SHP77 treated with DMSO at 0.1 percent for 48 hours (cell line): ENCODE measurements at places on chromosomes 1 and 21.

DNA sequence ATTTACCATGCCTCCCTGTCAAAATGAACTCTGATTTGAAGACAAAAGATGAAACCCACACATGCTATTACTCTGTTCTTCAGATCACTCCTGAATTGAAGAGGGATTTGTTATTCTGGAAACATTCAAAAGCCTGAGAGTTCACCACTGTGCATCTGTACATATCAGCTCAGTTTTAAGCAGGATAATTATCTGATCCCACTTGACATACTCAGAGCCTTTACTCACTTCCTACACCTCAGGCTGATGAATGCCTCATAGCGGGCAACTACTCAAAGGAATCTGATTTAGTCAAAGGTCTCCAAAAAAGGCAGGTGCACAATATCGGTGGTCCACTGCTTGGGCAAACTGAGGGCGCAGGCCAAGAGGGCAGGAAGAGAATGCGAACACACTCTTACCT lies 47.5 kb upstream of the LPAR3 start:
- DNase-seq, result no peak

DNA sequence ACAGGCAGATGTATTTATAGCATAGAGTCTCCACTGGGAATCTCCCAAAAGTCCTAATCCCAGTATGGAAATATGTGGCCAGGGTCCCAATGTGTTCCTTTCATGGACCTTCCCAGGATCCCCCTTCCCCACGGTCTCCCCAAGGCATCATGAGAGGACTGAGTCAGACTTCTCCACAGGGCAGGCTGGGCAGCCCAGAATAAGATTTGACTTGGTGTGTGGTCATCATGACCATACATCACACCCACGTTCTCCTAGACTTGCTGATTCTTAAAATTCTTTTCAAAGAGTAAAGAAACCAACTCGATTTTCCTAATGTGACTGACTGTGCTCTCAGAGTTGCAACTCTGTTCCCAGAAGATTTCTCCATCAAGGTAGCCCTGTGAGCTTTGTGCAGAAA lies 93.9 kb upstream of the CD34 start:
- DNase-seq, result no peak

DNA sequence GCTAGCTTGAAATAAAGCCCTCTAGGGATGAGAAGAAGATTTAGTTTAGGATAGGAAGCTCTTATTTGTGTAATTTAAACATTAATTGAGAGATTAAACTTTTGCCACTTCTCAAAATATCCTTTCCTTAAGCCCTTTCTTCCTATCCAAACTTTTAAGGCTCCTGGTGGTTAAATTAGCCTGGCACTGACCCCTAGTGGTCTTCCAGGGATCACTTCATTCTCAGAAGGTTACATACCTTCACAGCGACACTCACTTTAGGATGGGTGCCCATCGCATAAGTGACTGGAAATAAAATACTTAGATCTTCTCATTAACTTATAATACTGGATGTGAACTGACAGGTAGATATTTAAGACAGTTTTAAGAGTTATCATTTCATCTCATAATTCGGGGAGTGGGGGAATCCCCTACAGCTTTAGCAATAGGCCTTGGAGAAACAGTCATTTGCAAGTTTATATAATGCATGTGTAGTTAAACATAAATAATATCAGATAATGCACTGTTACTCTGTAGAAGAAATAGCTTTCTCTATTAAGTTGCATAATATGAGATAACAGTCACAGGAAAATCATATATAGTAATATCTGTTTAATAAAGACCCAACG lies 7.4 kb downstream of the LHX9 start:
- no peak for DNase-seq

DNA sequence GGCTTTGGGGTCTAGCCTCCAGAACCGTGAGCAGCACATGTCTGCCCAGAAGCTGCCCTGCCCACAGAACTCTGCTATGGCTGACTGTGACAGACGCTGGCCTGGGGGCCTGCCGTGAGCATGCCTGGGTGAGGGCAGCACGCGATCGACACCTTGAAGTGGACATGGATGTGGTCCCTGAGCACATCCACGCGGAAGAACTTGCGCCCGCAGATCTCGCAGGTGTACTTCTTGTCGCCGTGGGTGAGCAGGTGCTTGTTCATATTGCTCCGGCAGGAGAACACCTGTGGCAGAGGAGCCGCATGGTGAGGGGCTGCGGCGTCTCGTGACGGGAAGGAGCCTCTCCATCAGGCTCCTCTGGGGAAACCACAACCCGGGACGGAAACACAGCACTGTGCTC lies 56.0 kb downstream of the PRDM15 start:
- no peak for DNase-seq

DNA sequence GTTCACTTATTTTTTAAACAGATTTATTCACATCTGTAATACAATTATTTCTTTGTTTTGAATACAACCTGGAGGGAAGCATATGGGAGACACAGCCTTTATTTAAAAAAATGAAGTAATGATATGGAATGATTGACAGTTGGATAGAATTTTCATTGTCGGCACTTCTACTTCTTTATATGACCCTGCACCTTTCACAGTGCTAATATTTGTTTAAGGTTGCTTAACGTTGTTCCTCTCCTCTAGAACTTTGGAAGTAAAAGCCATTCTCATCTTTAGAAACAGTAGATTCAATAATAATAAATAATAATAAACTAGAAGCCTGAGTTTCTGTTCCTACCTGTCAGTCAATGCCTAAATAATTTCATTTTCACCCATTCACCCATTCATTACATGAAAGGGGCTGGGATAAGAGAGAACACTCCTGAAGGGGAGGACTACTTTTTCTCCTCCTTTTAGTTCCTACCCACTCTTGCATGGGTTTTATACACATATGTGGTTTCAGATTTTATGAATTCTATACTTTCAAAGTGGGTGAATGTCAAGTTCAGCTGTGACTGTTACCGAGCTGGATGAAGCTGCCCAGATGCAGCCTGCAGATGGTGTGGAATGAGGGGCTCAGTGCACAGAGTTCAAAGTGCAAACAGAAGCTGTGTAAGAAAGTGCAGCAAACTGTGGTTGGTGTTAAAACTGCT lies 9.4 kb downstream of the RUNX1 start:
- DNase-seq, result no peak

DNA sequence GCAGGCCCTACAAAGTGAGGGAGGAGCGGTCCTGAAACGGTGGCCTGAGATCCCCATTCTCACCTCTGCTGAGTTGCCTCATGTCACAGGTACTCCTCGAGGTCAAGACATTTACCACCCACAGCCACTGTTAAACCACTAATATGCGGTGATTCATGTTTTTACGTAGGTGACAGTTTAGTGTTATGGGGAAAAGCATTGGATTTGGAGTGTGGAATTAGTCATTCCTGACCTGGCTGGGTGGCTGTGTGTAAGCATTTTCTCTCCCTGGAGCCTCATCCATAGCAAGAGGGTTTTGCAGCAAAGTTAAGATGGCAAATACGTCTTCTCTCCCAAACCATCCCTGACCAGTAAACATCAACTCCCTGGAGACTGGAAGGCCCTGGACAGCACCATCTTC lies 57.8 kb upstream of the KCNJ6 start:
- no peak for DNase-seq
